ENCODE measurements at places on chromosomes 6 and 20.

DNA sequence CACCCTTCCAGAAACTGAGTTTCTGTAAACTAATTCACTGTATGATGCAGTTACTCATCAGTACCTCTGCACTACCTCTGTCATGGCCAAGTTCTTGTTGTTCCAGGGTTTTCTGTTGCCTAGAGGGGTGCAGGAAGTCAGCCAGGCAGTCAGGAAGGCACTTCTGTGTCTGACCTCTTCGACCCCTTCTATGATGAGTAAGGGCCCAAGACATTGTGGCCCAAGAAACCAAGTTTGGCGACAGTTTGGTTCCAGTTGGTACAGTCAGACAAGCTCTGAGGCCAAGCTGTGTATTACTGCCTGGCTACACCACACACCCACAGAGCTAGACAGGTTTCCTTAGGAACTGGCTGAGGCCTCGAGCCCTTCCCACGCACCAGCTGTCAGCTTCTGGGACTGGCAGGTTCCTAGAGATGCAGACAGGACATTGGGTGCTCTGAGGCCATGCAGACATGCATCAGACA lies 41.2 kb downstream of the TRAF3IP2 start:
- no peak for DNase-seq

DNA sequence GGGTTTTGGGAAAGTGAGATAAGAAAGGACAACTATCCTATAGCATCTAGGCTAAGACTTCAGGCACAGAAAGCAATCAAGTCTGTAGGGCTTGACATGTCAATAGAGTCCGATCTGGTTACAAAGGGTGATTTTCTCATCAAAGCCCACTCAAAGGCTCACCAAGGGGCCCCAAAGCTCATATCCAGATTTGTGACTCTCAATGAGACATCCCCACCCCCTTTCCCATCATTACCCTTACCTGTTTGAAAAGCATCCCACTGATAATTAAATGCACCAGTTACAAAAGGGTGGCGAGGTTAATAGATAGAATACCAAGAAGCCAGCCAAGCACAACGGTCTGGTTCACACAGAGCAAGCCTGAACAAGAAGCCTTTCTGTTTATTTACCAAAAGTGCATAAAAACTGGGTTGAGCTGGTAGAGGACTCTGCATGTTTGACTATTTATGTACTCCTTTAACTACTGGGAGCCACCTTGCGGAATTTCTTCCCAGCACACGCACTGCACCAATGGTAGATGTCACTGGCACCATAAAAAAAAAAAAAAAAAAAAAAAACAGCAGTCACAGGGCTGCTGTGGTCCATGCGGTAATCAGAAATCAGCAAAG lies 6.1 kb downstream of the JAG1 start:
- no peak for DNase-seq

DNA sequence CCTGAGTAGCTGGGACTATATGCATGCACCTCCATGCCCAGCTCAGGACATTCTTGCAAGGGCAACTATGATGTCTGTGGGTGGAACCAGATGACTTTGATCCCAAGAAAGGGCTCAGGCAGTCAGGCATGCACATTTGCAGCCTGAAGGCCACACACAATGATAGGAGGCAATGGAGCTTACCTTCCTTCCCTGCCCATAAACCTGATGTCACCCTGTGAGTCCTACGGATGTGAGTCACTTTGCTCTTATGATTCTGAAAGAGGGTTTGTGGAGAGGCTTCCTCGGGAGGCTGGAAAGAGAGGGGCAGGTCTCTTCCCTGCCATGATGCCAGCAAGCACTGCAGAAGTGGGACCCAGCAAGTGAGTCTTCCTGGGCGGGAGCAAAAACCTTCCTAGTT lies 202.4 kb downstream of the LY86 start:
- no peak for DNase-seq

DNA sequence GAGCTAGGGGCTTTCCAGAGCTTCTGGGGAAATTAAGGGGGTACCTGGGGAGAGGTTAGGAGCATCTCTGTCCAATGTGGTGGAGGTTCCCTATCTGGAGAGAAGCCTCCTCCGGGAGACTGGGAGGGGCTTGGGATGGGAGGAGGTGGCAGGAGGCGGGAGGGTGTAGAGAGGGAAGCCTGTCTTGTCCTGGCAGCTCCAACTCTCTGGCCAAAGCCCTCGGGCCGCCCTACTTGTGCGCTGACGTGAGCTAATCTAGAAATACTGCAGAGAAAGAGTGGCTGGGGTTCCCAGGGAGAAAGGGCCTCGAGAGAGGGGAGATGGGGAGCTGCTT lies 1.6 kb upstream of the SLC32A1 start:
- no peak for DNase-seq

DNA sequence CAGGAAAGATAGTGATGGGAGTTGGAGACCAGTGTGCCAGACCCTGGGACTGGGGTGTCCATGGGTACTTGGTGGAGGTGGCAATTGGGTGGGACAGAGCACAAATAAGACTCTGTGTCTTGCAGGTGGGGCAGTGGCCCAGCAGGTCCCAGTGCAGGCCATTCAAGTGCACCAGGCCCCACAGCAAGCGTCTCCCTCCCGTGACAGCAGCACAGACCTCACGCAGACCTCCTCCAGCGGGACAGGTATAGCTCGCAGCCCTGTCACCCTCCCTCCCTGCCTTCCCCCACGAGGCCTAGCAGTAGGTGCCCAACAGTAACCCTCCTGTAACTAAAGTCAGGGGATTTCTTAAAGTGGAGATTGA lies 5.3 kb downstream of the SRF start:
- no peak for DNase-seq

GRCh38 chr6:82367704-82368103 lies 4.1 kb downstream of the TPBG start:
- DNase-seq = no peak

- no peak for DNase-seq
Observed at GRCh38 chr6:107698146-107698545, 126.0 kb downstream of the SCML4 start.

- DNase-seq = no peak
Observed at GRCh38 chr20:460707-461106, 1.6 kb downstream of the TBC1D20 start.

Data from GM12878 (cell line).